ENCODE measurements at places on chromosomes 4 and X.

GRCh38 chrX:130105244-130105643, 5.1 kb downstream of the ELF4 start:
- DNase-seq, result no peak

DNA sequence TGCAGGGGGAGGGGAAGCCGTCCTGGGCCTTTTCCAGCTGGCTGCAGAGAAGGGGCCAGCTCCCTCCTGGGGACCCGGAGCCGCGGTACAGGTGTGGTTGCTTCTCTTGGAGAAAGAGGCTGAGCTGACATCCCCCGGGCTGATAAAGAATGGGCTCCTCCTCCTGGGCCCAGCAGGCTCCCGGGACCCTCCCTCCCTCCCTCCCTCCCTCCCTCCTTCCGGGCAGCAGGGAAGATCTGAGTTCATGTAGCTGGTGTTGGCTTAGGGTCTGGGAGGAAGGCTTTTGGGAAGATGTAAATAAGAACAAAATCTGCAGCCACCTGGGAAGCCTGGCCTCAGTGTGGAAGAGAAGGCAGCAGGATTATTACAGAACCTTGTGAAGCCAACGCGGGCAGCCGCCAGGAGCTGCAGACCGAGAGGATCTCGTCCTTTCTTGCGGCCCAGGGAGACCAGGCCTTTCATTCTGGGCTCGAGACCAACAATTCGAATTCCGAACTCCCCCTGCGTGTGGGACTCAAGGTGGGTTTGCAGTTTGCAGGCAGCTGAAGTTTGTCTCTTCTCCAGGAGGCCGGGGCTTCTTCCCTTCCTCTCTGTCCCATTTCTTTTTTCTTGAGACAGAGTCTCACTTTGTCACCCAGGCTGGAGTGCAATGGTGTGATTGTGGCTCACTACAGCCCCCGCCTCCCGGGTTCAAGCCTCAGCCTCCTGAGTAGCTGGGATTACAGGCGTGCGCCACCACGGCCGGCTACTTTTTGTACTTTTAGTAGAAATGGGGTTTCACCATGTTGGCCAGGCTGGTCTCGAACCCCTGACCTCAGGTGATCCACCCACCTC, at the start of gene PLCXD1:
Gene PLCXD1 (plus strand): TSS at position 216 of the 834 bp plus-strand sequence. CDS start 2,807 bp downstream, outside the sequence.
- no peak for DNase-seq

DNA sequence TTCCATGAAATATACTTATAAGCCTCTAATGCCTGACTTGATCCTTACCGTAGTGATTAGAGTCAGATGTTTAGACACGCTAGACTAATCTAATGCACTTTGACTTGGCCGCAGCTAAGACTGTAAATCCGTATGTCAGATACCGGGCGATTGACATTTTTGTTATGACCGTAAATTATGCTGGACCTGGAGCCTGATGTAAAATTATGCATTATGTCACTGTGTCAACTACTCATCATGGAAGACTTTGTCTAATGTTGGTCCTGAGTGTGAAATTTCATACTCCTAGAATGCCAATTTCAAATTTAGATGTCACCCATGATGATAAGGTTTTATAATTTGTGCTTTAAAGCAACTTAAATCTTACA, 123.6 kb upstream of the LIMCH1 start:
- DNase-seq, result no peak

DNA sequence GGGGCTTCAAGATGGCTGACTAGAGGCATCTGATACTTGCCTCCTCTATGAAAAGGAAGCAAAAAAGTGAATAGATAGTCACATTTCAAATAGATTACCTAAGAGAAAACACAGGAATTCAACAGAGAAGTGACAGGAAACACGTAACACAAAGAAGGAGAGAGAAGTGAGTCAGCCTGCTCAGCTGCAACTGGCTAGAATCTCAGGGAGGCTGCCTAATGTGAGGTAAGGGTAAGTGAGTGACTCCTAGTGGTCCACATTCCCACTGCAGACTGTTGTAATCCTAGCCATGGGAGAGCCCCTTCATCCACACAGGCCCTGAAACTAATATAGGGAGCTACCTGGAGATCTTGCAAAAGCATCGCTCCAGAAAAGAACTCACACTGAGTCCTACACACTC, 179.2 kb downstream of the SLC7A11 start:
- no peak for DNase-seq

DNA sequence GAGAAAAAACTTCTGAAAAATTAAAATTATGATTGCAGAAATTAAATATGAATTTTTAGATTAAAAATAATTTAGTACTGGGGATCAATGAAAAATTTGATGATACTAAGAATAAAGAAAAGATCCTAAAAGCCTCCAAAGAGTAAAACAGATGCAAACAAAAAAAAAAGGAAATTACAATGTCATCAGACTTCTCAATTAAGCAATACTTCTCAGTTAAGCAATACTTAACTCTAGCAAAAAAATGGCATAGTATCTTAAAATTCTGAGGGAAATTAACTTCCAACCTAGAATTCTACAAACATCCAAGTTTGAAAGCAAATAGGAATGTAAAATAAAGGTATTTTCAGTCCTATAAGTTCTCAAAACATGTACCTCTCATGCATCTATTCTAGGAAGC, 141.2 kb upstream of the INTU start:
- DNase-seq, result no peak

GRCh38 chrX:132614297-132614696, 125.5 kb upstream of the MBNL3 start:
- no peak for DNase-seq

DNA sequence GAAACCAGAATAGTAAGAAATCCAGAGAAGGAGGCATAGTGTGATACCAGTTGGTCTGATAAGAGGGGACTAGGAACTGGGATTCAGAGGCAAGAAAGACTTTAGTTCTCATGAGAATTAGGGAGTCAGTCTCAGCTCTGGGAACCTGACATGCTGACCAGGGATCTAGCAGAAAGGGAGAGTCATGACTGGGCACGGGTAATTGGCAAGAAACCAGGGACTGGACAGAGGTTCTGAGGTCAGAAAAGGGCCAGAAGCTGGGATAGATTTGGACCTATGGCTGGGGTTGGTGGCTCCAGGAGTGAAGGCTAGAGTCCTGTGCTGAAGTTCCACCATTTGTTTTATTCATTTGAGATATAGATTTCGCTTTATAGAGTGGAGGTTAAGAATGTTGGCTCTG, 110.2 kb upstream of the C1GALT1C1 start:
- no peak for DNase-seq

DNA sequence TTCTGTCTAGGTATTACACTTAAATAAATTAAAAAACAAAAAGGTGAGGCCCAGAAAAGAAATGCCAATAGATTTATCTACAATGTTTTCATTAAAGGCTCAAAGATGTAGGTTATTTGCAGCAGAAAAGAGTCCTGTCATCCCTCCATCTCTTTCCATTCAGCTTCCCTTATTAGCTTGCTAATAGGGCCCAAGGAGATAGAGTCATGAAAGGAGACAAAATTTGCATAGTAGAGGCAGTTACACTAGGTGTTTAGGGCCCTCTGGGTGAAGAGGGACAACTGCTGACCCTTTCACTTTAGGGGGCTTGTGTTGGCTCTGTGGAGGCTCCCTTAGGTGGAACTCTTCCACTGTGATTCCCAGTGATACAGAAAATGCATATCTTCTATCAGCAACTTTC, 58.4 kb upstream of the TACR3 start:
- no peak for DNase-seq

DNA sequence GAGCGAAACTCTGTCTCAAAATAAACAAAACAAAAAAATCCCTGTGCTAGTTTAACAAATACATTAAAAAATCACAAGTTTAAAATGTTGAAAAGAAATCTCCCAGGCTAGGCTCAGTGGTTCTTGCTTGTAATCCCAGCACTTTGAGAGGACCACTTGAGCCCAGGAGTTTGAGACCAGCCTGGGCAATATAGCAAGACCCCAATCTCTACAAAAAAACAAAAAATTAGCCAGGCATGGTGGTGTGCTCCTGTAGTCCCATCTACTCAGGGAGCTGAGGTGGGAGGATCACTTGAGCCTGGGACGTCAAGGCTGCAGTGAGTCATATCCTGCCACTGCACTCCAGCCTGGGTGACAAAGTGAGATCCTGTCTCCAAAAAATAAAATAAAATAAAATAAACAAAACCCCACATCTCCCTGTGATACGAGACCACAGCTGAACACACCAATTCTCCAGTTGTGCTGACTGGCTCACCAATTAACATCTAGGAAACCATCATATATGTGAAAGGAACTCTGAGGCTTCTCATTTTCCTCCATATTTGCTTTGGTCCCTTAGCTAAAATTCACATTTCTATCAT, 7.3 kb downstream of the RPS4X start:
- no peak for DNase-seq

DNA sequence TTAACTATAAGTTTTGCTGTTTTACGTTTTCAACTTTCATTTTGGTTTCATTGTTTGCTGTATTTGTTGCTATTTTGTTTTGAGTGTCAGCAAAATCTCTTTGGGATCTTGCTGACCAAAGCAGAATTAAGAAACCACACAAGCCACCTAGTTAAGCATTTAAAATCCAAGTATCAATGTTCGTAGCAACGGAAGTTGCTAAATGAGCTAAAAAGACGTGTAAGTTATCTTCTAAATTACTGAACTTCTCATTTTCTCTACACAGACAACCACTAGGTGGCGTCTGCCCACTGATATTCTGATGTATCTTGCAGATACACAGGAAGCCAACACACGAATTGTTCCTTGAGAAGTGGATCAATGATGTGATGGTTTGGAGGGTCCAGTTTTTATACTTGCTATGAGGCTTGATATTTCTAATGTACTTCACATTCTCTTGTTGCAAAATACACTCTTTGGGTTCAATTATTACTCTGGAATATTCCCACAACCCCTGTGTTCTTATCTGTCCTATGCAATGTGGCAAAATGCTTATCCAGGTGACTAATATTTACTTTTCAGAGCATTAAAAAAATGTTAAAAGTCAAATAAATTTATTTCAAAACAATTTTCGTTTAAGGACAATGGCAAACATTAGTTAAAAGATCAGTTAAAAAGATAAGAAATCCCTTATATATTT, 250.5 kb downstream of the TECRL start:
- DNase-seq, result no peak

- DNase-seq, result no peak
Measured at GRCh38 chr4:5137927-5138326, 86.6 kb downstream of the STK32B start.

DNA sequence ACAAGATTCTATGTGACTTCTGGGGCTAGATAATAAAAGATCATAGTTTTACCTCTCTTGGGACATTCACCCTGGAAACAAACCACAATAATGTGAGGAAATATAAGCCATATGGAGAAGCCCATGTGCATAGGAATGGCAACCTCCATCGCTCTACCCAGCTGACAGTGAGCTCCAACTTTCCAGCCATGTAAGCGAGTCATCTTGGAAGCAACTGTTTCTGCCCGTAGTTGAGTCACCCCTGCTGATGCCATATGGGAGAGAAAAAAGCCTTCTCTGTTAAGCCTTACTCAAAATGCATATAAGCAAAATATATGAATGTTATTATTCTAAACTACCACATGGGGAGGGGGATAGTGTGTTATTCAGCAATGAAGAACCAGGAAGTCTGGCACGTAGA, 31.4 kb upstream of the RELL1 start:
- DNase-seq, result no peak
